Hippocampal formation (tissue), 2 donors: ENCODE measurements at places on chromosomes 12 and 14.

- DNase-seq = no peak
Observed at GRCh38 chr14:94388384-94389103, at the start of gene SERPINA1. SERPINA1 (minus strand) TSS chr14:94388602; CDS start chr14:94383237, 5,365 bp downstream.

- DNase-seq = no peak
Observed at GRCh38 chr14:93980456-93981201, 4.3 kb upstream of the ASB2 start.

DNA sequence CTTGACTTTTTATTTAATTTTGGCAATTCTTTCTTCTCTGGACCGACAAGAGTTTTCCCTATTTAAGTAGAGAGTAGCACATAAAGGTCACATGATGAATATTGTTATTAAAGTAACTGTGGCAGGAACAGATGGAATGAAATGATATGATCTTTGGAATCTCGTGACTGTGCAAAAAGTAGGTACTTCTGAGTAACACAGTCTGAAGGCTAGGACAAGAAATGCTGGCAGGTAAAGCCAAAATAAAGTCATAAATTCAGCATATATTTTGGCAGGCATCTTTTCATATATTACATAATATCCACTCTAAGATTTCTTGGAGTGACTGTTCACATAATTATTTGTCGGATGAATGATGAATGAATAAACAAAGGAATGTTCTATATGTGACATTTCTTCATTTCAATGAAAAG, 121.4 kb downstream of the EFCAB11 start:
- no peak for DNase-seq

GRCh38 chr12:103727638-103728037, 113.4 kb downstream of the NT5DC3 start:
- no peak for DNase-seq

DNA sequence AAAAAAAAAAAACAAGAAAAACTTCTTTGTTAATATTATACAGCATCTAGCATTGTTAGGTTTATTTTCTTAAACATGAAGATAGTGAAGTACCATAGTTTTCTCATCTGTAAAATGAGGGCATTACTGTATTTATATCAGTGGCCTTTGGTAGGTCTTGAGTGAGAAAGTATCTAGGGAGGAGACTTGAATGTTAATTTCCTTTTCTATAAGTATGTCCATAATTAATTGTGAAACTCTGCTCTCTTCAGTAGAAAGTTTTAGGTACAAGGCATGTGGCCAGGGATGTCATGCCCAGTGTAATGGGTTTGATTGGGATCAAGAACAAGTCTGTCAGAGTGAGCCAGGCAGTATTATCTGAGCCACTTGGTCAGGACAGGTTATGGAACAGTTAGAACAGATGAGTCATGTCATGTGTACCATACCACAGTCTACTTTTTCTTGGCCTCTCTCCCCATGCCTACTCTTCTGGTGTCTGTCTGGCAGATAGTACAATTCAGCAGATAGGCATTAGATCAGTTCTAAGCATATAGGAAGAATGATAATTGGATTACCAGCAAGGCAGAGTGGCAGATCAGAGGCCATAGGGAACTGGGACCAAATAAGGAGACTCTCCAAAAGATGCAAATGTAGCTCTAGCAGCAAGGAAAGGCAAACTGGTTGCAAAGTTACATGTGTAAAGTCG, 30.4 kb downstream of the FBXO34 start:
- DNase-seq = no peak

DNA sequence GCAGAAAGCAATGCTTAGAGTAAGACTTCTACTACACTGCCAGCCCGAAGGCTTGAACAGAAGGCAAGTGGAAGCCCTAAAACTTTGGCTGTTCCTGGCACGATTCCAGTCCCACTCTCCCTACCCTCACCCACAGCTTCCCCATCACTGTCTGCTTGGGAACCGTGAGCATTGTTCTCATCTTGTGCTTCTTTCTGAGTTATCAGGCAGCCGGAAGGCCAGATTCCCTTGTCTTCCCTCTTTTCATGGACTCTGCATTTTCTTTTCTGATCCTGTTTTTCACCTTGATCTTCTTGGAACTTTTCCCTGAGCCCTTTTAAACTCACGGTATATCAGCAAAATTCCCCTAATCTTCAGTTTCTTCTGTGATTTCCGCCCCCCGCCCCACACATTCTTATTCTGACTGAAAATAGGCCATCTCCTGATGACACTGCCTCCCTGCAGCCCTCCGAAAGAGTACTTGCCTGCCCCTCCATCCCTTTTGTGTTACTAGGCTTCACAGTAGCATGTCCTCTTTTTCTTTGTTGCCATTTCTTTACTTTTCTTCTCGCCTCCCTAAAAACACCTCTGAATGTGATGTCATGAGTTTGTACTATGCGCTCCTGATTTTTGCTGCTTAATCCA, 29.9 kb downstream of the RCOR1 start:
- no peak for DNase-seq
